Immature natural killer cell (primary cell): ENCODE measurements at places on chromosomes 5 and 9. TPM values are rescaled to one million over a fixed set of nuclear protein-coding genes. Genes with fewer than 3 reads are reported as not detected.

DNA sequence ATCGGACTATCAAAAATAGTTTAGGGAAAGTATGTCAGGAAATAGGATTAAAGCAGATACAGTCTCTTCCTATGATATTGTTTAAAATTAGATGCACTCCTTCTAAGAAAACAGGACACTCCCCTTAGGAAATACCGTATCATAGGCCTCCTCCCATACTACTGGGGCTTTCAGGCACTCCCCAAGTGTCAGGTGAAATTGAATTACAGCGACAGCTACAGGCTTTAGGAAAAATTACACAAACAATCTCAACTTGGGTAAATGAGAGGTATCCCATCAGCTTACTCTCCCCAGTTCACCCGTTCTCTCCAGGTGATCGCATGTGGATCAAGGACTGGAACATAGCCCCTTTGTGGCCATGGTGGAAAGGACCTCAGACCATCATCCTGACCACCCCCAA lies 110.4 kb upstream of the EPB41L4A start:
- no peaks in the 10 kb centered on the region for H3K36me3 ChIP-seq
- H3K27ac ChIP-seq = no peak overlapping the region
- DNase-seq = no peak
- no peaks in the 10 kb centered on the region for H3K4me1 ChIP-seq
- H3K4me3 ChIP-seq = no peak overlapping the region
- H3K27me3 ChIP-seq = no peaks in the 10 kb centered on the region

Gene SHOC1
- not detected for polyA plus RNA-seq

DNA sequence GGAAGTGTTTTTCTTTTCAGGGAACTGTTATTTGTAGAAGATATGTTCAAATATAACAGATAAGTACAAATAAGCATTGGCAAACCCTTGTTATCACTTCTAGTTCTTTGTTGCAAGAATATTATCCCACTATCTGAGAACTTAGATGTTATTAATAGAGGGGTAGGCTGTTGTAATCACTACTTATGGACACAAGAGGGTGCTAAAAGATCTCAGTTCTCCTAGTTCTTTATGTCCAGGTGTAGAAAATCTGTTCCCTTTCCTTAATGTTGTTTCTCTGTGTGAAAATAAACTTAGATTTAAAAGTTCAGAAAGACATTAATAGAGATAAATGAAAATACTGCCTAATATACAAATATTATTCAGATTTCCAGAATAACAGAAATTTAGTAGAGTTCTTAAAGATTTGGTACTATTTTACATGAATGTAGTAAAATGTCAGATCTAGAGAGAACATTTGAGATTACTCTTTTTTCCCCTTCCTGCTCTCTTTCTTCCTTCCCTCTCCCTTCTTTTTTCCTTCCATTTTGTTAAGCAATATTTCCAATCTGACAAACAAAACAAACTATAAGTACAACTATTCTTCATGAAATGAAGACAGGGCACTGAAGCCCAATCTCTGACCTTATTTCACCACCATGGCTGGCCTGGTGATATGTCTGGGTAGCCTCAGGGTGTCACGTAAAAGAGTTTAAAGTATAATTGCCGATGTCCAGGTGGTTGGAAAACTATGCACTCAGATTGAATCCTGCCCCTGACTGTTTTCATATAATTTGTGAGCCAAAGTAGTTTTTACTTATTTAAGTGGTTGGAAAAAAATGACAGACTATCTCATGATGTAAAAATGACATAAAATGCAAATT lies 43.6 kb upstream of the C5orf46 start:
- no peak for DNase-seq
- H3K4me1 ChIP-seq = no peaks in the 10 kb centered on the region
- H3K27me3 ChIP-seq = peaks cover 2% of the 10 kb centered on the region
- no peak overlapping the region for H3K4me3 ChIP-seq
- no peak overlapping the region for H3K27ac ChIP-seq

- H3K36me3 ChIP-seq = no peaks in the 10 kb centered on the region
- peaks cover 78% of the 10 kb centered on the region for H3K4me1 ChIP-seq
- no peak for DNase-seq
- H3K27ac ChIP-seq = peak overlapping the region; percentile 91
- peak overlapping the region; percentile 93 for H3K4me3 ChIP-seq
- H3K27me3 ChIP-seq = peaks cover 11% of the 10 kb centered on the region
Observed at GRCh38 chr9:36138901-36139300, 2.4 kb downstream of the GLIPR2 start.

Gene EGR1
- 0.99 TPM for polyA plus RNA-seq

Gene CD74
- 1,061 TPM for polyA plus RNA-seq

- no peaks in the 10 kb centered on the region for H3K4me1 ChIP-seq
- H3K4me3 ChIP-seq = no peak overlapping the region
- peaks cover 7% of the 10 kb centered on the region for H3K27me3 ChIP-seq
- H3K36me3 ChIP-seq = no peaks in the 10 kb centered on the region
- no peak overlapping the region for H3K27ac ChIP-seq
- no peak for DNase-seq
Observed at GRCh38 chr9:108180541-108180940, 675.2 kb downstream of the ACTL7B start.
